ENCODE measurements at places on chromosomes 2 and 18.
A peak's percentile ranks its signal among the peaks of the same experiment; 100 is the strongest.

GRCh38 chr2:1622521-1623200, 121.7 kb downstream of the PXDN start:
- DNase-seq, result no peak

DNA sequence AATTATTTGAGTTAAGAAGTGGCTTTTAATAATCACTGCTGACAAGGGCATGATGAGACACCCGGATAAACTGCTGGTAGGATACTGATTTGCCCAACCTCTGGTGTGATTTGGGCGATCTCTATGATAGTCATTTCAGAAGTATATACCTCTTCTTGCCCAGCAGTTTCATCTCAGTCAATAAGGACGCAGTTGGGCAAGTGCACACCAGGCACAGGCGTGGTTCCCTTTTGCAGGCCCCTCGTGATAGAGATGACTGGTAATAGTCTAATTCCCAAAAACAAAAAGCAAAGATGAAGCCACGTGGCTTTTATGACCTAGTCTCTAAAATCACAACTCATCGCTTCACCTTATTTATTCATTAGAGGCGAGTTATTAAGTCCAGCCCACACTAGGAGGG, 246.4 kb downstream of the PRKCE start:
- no peak for DNase-seq

- no peak for DNase-seq
These were observed 113.7 kb downstream of the BARD1 start for GRCh38 chr2:214695789-214696188.

GRCh38 chr2:112168422-112169124, 30.4 kb downstream of the FBLN7 start:
- DNase-seq, result no peak

DNA sequence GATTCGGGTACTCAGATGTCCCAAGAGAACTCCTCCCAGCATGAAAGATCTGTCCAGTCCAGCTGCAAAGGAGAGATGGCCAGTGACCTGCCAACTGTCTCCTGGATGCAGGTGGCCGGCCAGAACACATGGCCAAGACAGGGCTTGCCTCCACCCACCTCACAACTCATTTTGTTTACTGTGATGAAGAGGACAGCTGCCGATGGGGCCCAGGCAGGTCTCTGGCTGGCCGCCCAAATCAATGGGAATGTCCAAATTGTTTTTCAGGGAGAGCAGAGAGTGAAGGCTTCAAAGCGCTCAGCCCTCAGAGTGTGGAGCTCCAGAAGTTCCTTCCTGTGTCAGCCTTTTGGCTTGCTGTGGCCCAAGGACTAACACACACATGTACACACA, 41.9 kb downstream of the FOSL2 start:
- DNase-seq, result peak; percentile 49

DNA sequence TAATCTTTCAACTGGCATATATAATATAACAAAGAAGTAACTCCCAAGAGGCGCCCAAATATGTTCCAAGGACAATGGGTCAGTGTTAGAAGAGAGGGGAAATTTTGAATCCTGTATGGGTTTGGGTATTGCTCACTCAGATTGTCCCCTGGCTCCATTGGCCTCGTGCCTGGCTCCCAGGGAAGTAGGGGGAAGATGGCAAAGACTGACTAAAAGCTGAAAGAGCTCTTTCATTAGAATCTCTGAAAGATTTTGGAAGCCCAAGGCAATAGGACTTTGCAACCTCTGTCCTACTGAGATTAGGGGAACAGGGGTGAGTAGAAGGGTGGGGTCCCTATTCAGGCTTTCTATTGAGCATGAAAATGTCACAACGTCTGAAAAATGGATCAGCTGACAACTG, 1272.8 kb upstream of the ZEB2 start:
- no peak for DNase-seq

- no peak for DNase-seq
These were observed 17.9 kb downstream of the REV1 start for GRCh38 chr2:99471654-99472599.

GRCh38 chr2:121888189-121888557, 132.7 kb downstream of the TSN start:
- DNase-seq, result no peak

- no peak for DNase-seq
These were observed 1980.4 kb downstream of the SUCLG1 start for GRCh38 chr2:82478641-82479040.

- DNase-seq, result no peak
These were observed 9.2 kb upstream of the GALNT3 start for GRCh38 chr2:165803123-165803760.

DNA sequence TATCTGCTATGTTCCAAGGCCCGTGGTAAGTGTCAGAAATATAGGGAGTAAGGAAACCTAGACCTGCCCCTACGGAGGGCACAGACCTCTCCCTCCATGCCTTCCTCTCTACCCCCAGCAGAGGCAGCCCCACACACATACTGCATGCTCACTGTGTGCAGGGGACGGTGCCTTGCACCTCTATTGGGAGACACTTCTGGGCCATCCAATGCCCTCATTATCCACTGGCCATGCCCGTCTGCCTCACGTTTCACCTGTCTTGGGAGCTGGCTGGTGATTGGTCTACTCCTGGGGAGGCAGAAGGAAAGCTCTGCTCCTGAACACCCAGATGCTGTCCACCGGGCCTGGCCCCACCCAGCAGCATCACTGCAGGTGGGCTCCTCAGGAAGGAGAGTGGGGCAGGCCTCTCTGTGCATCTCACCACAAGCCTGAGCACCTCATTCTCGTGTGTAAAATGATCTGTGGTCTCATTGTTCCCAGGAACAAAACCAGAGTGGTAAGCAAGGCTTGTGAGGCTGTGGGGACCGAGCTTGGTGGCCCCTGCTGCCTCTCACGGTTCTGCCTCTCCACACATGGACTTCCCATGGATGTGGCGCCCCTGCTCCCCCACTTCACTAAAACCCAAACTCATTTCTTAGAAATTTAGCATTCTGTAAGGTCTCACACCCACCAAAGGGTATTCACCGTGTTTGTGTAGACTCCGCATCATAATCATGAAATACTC, 312.5 kb upstream of the HS6ST1 start:
- no peak for DNase-seq

- DNase-seq, result peak; percentile 4
These were observed 671.2 kb downstream of the LRRTM4 start for GRCh38 chr2:76851000-76851399.

- DNase-seq, result peak; percentile 92
These were observed at the start of gene LIPG for GRCh38 chr18:49561289-49562193. LIPG (plus strand) TSS chr18:49562057; CDS start chr18:49562309, 252 bp downstream.

DNA sequence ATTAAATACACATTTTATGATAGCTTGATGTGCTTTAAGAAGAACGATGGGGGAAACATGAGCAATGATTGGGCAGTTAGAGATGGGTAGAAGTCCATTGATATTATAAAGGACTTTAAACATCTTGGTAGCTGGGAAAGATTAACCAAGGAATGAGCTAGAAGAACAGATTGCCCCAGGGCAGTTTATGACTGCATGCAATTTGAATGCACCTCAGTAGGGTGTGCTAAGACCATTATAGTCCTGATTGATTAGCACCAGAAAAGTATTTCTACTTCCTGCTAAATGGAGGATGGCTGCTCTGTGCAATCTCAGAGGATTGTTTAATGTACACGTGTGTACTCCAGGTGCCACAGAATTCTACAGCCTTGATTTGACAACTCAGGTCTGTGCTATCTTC, 641.9 kb downstream of the CNTNAP5 start:
- DNase-seq, result no peak
